Urothelium cell line (cell line): ENCODE measurements at places on chromosomes 1 and 21.

DNA sequence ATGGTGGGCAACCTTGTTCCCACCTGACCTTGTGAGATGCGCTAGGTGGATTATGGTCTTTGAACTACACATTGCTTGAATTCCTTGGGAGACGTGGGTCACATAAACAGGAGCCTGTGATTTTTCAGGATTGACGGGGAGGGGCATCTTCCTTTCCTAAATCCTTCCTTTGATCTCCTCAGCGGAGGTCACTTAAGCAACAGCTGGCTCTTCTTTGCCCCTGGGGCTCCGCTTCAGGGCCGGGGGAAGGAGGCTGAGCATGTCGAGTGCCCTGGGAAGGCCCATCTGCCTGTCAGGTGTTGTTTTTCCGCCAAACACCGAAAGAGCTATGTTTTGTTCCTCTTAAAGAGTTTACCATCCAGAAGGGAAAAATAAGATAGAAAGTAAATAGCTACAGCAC, 40.6 kb downstream of the KIF26B start:
- DNase-seq = no peak

DNA sequence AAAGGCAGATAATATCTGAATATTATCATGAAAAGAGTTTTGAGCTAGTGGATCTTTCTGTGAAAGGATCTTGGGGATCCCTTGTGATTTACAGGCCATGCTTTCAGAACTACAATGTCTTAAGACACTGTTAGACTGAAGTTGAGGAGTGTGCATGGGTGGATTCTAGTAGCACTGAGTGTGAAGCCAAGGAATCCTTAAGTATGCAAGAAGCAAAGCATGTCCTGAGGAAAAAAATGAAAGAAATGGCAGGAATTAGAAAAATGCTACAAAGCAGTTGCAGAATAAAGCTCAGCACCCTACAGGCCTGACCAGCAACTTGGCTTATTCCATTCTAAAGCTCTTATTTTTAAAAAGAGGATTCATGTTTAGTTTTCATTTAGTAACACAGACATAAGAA, 11.9 kb downstream of the STX6 start:
- DNase-seq = no peak

- no peak for DNase-seq
Observed at GRCh38 chr21:25427828-25428227, 179.5 kb downstream of the MRPL39 start.

DNA sequence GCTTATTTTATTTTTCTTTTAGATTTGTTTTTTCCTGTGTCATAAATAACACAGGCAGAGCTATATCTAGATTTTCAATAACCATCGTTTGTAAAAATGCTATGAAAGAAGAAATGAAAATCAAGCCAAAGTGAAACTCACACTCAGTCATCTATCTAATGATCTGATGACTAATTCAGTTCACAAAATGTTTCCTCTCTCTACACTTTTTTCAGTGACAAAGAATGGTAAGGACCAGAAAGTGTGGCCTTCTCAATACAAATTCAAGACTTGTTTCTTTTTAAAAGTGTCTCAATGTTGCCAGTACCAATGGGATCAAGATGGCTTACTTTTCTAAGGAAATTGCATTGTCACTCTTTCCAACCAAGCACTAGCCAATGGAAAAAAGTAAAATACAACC, 282.8 kb upstream of the PKN2 start:
- DNase-seq = no peak

GRCh38 chr21:29656504-29657239, 283.1 kb downstream of the GRIK1 start:
- peak; percentile 74 for DNase-seq

GRCh38 chr1:20685741-20686140, 24.6 kb upstream of the DDOST start:
- no peak for DNase-seq

DNA sequence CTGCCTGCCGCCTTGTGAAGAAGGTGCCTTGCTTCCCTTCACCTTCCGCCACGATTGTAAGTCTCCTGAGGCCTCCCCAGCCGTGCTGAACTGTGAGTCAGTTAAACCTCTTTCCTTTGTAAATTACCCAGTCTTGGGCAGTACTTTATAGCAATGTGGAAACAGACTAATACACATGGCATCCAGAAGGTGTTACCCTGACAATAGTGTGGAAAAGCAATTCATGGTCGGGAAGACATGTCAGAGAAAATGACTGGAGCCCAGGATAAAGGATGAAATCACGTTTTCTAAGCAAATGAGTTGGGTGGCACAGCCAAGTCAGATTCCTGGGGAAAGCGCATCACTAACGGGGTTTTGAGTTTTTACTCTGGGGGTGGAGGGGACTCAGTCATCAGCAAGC, 76.4 kb downstream of the HLCS start:
- DNase-seq = no peak

GRCh38 chr1:24150234-24151174, 7.6 kb upstream of the IL22RA1 start:
- DNase-seq = peak; percentile 93

DNA sequence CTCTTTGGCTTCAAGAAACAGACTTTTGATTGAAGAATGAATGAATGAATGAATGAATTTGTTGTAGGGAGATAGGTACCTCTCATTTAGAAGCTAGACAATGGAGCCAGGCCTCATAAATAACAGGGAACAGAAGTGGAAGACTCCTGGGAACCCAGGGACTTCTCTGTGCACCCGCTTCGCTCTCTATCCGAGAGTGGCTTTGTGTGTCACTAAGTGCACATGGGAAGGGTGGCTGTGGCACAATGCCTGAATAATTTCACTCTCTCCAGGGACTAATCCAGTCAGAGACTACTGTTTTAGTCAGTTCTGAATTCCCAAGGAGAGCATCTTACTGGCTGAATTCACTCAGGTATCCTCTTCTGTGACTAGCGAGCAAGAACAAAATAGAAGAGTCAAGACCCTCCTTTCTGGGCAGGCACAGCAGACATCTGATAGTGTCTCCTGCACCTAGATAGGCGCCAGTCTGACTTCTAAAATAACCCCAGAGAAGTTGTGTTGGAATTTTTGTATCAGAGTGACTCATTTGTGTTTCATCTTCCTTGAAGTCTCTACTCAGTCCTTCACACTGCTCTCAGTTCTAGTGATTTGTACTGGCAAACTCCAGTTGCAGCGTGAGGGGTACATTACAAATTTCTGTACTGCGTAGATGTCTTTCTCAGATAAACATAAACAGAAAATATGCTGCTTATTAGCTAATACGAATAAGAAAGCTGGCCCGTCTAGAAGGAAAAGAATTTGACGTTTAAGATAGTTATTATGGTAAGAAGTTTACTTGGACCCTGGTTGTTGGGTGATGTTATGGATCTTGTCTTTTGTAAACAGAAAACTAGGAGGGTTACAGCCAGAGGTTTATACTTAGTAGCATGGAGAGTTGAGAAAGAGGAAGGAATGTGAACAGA, 34.0 kb downstream of the BACH1 start:
- no peak for DNase-seq

DNA sequence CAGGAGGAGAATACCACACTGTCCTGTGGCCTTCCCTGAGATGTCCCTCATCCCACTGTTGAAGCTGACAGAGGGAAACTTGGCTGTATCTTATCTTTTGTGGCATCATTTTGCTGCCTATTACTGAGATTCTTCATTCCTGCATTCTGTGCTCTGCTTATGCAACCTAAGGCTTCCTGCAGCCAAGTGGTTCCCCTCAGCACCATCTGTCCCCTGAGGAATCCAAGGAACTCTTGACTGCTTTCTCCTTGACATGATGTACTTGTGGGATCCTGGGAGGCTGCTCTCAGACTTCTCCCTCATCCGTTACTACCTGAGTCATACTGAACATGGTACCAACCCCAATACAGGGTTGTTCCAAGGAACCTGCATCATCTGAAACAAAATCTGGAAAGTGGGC, 21.1 kb upstream of the RIMKLA start:
- DNase-seq = no peak

GRCh38 chr21:33386222-33386784, 16.9 kb upstream of the IFNGR2 start:
- DNase-seq = no peak

- DNase-seq = no peak
Observed at GRCh38 chr1:42788021-42788420, 3.2 kb downstream of the TMEM269 start.

DNA sequence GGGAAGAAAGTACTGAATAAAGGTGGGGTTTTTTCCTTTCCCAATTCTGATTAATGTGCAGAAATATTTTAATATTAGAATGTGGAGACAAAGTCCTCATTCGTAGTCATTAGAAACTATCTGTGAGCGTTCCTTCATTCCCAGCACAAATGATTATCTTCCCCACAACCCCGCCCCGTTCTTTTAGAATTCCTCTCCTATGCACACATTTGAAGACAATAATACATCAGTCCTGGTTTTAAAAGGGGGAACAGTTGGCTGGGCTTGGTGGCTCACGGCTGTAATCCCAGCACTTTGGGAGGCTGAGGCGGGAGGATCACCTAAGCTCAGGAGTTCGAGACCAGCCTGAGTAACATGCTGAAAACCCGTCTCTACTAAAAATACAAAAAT, 876 bp downstream of the ALDH9A1 start:
- no peak for DNase-seq

DNA sequence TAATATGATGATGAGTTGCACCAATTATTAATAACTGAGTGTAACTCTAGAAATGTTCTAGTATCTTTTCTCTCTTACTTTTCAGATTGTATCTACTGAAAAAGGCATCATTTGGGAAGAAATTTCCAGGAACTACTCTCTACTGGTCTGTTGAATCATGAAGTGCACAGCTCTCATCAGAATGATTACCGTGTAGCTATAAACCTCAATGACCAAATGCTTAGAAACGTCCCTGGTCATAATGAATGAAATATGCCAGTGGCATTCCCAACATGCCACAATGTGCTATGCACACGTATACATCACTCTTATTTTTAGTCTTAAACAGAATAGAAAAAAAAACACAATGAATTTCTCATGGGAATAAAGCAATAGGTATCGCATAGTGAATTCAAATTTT, 534.3 kb upstream of the OLFM3 start:
- DNase-seq = no peak

GRCh38 chr1:151995774-151996173, 2.1 kb upstream of the S100A10 start:
- DNase-seq = no peak

DNA sequence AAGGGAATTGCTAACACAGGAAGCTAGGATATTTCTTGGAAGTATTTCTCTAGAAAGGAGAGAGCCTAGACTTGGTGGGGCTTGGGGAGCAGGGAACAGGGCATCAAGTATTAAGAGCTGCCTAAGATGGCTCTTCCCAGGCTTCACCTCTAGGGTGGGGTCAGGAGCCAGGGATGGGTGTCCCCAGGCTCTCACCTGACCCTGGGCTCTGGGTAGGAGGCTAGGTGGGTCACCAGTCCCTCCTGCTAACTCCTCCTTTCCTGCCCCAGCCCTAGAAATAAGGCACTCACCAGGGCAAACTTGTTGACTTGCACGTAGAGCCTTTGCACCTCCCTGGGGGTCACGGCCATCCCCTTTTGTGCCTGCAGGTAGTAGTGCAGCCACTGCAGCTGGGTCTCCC, 15.0 kb downstream of the ETNK2 start:
- no peak for DNase-seq

DNA sequence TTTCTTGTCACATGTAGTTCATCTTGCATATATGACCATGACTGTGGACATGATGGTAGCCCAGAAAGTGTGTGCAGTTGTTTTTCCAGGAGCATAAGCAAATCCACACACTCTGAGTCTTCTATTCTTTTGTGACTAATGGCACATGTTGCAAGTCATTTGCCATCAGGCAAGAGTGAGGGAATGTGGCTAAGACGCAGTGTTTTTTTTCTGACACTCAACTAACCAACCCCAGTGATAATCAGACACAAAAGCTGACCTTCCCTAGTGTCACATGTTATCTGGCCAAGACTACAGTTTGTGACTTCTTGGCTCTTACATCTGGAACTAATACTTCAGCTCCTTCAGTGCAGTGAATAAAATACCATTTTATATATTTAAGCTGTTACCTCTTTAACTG, 108.8 kb downstream of the ITSN1 start:
- no peak for DNase-seq

- DNase-seq = peak; percentile 82
Observed at GRCh38 chr1:165376041-165376810, 19.7 kb upstream of the LMX1A start.

DNA sequence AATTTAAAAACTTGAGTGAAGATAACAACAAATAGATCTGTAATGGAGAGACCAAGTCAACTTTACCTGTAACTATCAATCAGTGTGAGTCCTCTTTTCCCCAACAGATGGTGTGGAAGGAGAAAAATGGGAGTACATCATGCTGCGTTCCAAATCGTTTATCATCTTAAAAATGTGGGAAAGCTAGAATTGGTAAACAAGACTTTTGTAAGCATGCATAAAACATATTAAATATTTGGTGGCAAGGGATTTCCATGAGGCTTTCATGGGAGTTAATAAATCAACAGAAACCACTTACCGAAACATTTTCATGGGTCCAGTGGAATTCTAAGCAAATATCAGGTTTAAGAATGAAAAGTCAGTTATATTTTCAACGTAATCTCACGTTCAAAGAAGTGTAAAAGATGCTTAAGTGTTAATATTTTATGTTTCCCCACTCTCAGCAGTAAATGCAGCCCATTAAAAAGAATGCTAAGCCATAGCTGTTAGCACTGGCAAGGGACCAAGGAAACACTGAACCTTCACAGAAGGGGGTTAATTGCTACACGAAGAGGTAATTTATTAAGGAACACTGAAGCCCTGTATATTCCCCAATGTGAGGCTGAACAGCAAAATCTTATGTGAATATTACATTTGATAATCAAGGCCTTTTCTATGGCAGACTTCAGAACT, 117.0 kb downstream of the ZC3H11B start:
- no peak for DNase-seq

DNA sequence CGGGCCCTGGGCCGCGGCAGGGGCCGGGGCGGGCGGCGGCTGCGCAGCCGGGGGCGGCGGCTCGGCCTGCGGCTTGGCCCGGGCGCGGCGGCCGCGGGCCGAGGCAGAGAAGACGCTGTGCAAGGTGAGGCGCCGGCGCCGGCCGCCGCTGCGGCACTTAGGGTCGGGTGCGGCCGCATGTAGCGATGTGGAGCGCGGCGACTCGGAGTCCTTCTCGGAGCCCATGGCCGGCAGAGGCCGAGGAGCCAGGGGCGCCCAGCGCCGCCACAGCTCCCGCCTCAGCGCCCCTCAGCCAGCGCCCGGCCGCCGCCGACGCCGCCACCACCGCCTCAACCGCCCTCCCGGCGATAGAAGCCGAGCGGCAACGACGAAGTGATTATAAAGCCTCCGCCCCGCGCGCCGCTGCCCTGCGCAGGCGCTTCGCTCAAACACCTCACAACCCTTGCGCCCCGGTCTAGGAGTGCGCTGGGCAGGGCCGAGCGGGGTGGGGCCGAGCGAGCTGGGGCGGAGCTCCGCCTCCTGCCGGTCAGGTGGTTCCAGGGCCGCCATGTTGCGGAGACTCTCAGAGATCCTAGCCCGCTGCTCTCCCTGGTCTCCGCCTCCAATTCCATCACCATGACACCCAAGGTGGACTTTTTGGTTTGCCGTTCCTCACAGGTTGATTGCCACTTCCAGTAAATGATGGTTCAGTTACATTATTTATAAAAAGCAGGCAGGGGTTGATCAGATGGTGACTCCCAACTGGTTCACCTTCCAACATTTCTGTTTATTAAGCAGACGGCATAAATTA, at the start of gene RNF19B:
TSS of gene RNF19B (minus strand) at position 349 of the 790 bp plus-strand sequence. CDS start at position 225, 124 bp downstream.
- peak; percentile 98 for DNase-seq

- peak; percentile 87 for DNase-seq
Observed at GRCh38 chr1:27357281-27358037, 9.3 kb downstream of the MAP3K6 start.
